ENCODE measurements at places on chromosomes 4 and X.

GRCh38 chrX:68761086-68761485 is 67.7 kb upstream of the EFNB1 start:
- no peak for DNase-seq

GRCh38 chrX:96989830-96990571 is 106.3 kb downstream of the RPA4 start:
- no peak for DNase-seq

GRCh38 chr4:117134386-117134785 is 49.0 kb upstream of the TRAM1L1 start:
- DNase-seq: no peak

DNA sequence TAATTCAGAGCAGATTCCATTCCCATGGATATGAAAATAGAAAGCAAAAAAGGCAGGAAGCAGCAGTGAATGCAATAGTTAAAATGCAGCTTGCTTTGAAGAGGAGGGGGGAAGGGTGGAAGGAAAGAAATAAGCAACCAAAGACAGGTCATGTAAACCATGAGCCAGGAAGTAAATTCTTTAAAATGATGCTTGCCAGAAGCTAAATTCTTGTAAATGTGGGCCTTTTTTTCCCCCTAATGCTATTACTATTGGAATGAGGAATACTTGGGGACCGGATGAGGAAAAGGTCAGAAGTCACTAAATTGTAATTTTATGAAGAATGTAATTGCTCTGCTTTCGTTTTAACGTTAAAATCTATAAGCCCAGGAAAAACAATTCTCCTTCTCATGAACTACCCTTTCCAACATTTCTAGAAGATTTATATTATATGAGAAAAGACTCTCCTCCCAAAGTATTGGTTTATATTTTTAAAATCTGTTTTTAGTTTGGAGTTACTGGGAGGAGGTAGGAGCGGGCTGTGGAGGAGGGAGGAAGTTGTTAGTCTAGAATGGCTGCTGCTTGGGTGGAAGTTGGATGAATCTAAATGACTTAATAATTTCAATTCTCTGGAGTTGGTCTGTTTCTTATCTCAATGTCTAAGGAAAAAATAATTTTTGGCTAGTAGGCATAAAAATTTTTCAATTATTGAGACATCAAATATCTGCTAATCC is 77.6 kb upstream of the PCDH18 start:
- DNase-seq: no peak

DNA sequence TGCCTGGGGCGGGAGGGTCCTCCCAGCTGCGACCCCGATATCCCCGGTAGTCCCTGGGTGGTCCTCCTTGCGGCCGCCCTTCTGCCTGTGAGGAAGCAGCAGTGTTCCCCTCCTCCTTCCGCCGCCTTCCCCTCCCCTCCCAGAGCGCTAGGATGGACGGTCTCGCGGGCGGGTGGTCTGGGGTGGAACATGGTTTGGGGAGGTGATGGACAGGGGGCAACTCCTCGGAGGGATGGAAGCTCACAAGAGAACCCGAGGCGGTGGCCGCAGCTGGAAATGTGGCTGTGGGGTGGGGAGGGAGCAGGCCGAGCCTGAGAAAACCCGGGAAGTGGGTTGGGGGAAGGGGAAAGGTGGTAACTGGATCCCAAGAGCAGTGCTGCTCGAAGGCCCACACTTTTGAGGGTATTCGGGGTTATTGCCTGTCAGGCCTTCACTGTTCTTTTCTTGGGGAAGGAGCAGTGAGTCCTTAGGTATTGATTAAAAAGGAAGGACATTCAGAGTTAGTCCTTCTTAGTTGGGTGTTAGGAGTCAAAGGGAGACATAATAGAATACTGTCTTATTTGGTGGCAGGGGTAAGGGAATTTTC is 581 bp downstream of the UBE2K start:
- peak; percentile 25 for DNase-seq

DNA sequence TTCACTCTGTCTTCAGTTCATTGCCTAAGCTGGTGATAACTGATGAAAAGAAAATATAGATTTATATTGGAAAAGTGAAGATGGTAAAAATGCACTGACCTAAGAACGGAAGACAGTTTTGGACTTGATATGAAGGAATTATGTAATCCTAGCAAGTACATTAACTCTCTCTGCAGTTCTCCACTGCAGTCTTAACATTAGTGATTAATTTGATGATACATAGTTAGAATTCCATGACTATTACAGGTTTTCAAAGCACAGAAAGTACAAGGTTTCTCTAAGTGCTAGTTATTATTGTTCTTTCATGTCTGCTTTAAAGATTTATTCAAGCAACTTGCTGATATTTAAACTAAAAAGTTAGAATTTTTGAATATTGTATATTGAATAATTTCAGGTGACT is 1591.7 kb upstream of the ADGRL3 start:
- no peak for DNase-seq
